Dorsolateral prefrontal cortex (tissue), 122 donors: ENCODE measurements at places on chromosomes 6 and 20. TPM values are rescaled to one million over a fixed set of nuclear protein-coding genes. Genes with fewer than 3 reads are reported as not detected.

The SGK2 gene
- 1.9 TPM for total RNA-seq

The DLK2 gene
- total RNA-seq, result 11.7 TPM

The TRMT6 gene
- total RNA-seq, result 11.3 TPM

The XKR7 gene
- 5.9 TPM for total RNA-seq

The NOX3 gene
- not detected for total RNA-seq

The SFTA2 gene
- total RNA-seq, result not detected

The FILIP1 gene
- 3.2 TPM for total RNA-seq

The VSTM2L gene
- total RNA-seq, result 69.6 TPM

The ZCCHC3 gene
- total RNA-seq, result 10.5 TPM

The OR10C1 gene
- total RNA-seq, result not detected

The DUSP15 gene
- 11.1 TPM for total RNA-seq

The CD40 gene
- total RNA-seq, result 12.6 TPM

The MYO6 gene
- total RNA-seq, result 72.8 TPM

The RAB44 gene
- not detected for total RNA-seq

The LRP11 gene
- total RNA-seq, result 68.0 TPM
